Effector memory CD4-positive, alpha-beta T cell (primary cell): ENCODE measurements at places on chromosomes 6 and 20.

DNA sequence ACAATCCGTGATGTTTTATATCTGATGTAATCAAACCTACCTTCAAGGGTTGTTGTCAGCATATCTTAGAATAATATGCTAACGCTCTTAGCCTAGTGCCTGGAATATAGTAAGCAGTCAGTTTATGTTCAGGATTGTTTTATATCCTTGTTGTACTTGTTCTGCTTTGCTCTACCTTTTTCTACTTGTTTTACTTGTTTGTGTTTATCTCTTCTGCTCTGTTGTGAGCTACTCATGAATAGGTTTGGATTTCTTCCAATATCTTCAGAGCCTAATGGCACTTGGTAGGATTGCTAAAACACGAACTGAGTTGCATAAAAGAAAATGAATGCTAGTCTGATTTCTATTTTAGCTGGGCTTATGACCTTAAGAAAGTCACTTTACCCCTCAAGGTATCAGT is 40.1 kb downstream of the DNAH8 start:
- DNase-seq: no peak

GRCh38 chr6:144406796-144407195 is 121.7 kb downstream of the UTRN start:
- DNase-seq: no peak

GRCh38 chr6:1503811-1504210 is 105.9 kb upstream of the FOXC1 start:
- no peak for DNase-seq

GRCh38 chr6:150293423-150294173 is 75.2 kb upstream of the IYD start:
- DNase-seq: no peak

GRCh38 chr6:12083763-12084162 is 71.7 kb downstream of the HIVEP1 start:
- no peak for DNase-seq

DNA sequence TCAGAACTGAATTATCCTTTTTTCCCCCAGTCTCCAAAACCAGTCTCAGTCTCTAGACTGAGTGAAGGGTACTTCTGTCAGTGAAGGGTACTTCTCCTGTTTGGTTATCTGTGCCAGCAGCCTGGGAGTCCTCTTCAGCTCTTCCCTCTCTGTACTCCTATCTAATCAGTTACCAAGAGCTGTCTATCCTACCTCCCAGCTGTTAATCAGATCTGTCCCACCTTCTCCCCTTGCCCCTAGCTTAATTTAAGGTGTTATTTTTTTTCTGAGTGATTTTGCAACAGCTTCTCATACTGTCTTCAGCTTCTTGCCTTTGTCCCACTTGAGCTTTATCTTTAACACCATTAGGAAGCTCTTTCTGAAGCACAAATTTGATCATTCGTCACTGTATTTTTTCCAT is 491.9 kb upstream of the SOX4 start:
- DNase-seq: no peak

DNA sequence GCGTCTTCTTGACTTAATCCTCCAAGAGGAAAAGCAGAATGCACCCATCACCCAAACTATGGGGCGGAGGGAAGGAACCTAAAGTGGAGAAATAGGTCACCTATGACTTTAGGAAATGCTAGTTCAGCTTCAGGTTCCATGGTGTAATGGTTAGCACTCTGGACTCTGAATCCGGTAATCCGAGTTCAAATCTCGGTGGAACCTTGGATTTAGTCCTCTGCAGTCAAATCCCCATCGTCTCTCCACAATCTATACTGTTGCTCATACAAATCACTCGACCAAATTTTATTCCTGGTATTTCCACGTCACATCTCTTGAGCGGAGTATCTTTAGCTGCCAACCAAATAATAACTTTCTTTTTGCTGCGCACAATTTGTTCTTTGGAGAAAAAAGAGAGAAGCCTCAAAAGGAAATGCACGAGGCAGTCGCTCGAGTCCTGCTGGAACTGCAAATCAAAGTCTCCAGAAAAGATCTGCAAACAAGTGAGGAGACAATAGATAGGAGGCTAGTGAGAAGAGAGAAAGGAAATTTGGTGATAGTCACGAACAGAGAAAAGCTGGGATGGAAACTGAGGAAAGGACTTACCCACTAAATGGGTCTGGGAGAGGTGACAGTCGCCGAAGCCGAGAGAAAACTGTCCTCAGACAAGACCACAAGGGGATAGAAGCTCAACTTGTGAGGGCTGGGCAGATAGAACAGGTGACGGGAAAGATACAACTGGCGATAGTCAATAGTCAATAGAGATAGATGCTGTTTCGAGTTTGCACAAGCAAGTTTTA is 16.6 kb downstream of the POM121L2 start:
- DNase-seq: no peak

DNA sequence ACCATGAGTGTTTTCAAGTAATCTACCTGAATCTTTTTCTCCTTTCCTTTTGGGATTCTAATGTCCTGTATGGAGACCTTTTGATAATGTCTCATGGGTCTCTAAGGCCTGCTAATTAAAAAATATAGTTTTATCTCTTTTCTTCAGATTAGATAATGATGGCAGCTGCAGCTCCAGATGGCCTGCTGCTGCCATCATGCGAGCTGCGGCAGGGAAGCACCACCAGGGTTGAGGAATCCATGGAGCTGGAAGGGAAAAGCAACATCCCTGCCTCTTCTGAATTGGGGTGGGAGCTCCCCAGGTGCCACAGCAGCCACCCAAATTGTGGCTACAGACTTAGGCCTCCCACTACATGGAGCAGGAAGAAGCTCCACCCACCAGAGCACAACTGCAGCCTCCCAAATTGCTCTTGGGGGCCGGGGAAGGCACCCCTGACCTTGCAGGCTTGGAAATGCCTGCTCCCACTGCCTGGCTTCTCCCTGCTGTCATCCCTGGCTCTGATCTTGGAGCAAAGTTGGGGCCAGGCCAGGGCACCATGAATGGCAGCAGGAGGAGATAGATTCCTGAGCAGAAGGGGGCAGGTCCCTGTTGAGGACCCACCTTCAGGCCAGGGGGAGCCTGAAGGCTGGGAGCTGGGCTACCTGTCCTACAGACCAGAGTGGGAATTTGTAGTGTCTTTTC is 189.6 kb upstream of the MAN1A1 start:
- DNase-seq: no peak

- no peak for DNase-seq
Observed at GRCh38 chr20:17896771-17897369, 71.7 kb downstream of the SNX5 start.

GRCh38 chr20:57734754-57735153 is 24.9 kb upstream of the PMEPA1 start:
- no peak for DNase-seq

- peak; percentile 17 for DNase-seq
Observed at GRCh38 chr6:27752038-27752885, 159.9 kb downstream of the OR2B2 start.

- no peak for DNase-seq
Observed at GRCh38 chr6:158322724-158323560, 10.7 kb downstream of the TULP4 start.

- no peak for DNase-seq
Observed at GRCh38 chr6:52020945-52021570, 66.4 kb downstream of the PKHD1 start.

DNA sequence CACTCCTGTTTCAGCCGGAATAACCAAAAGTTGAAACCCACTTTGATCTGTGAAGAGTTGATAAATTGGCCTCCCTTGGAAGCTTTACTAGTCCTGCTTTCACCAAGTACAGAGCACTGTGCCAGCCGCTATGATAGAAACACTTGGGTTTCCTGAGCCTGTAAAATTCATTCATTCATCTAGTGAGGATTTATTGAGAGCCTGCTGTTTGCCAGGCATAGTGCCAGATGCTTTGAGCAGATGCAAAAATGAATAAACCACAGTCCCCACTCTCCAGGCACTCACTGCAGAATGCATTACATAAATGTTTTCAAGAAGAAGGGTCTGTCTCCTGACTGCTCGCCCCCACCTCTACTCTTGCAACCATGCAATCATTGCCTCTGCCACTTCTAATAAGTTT is 25.3 kb upstream of the TMEM217 start:
- DNase-seq: no peak
